Stimulated activated CD8-positive, alpha-beta memory T cell treated with anti-CD3 and anti-CD28 coated beads, Interleukin-15, amount 100 ng/mL, for 24 hours (primary cell): ENCODE measurements at places on chromosomes 7 and 10.

DNA sequence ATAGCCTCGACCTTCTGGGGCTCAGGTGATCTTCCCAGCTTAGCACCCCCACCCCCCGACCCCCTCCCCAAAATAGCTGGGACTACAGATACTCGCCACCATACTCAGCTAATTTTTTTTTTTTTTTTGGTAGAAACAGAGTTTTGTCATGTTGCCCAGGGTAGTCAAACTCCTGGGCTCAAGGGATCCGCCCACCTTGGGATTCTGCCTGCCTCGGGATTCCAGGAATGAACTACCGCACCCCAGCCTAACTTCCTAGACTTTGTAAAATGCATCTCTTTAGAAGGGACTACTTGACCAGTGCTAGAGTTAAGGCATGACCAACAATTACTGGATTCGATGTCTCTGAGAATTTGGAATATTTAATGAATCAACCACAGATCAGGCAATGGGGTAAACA is 85.9 kb downstream of the MDFIC start:
- DNase-seq = no peak

DNA sequence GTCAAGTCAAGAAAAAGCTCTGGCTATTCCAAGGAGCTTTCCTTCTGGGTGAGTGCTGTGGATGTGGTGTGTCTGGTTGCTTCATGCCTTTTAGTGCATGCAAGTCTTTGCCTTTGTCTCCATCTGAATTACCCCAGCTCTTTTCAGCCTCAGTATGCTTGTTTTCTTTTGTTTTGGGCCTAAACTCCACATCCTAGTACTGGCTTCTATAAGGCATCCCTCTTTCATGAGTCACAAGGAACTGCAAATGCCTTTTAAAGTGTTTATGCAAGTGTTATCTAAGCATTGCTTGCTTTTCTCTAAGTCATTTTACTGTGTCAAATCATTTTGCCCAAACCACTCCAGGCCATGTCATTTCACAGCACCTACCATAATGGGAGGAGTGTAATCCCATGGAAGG is 132.1 kb downstream of the PLCE1 start:
- no peak for DNase-seq

GRCh38 chr7:5439572-5440496 is 16.2 kb upstream of the TNRC18 start:
- no peak for DNase-seq

DNA sequence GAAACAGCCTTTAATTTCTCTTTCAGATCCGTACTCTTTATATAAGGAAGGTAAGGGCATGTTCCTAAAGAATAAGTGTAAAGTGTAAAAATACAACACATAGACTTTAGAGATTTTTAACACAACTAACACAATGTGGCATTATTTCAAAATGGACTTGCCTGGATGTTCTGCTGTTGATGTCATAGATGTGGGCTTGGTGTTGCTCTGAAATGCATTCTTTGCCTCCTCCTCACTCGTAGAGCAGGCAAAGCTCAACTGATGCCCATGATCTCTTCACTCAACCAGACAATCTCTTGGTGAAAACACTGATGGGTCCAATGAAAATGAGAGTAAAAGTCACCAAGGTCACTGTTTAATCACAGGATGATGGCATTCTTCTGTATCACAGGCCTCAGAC is 174.2 kb upstream of the TCERG1L start:
- no peak for DNase-seq

- DNase-seq = no peak
Observed at GRCh38 chr7:74379938-74380337, 73.8 kb upstream of the GTF2IRD1 start.

- no peak for DNase-seq
Observed at GRCh38 chr10:15724683-15725082, 5.0 kb upstream of the ITGA8 start.
